Fibroblast of skin of scalp (primary cell): ENCODE measurements at places on chromosomes 1 and 21.

GRCh38 chr1:175033953-175034352 lies 10.7 kb upstream of the MRPS14 start:
- DNase-seq: no peak

- DNase-seq: peak; percentile 68
Measured at GRCh38 chr1:115641762-115642167, at the start of gene VANGL1. Gene VANGL1, plus strand, starts transcription at chr1:115641970. Its CDS starts 9,444 bp downstream, at chr1:115651414.

DNA sequence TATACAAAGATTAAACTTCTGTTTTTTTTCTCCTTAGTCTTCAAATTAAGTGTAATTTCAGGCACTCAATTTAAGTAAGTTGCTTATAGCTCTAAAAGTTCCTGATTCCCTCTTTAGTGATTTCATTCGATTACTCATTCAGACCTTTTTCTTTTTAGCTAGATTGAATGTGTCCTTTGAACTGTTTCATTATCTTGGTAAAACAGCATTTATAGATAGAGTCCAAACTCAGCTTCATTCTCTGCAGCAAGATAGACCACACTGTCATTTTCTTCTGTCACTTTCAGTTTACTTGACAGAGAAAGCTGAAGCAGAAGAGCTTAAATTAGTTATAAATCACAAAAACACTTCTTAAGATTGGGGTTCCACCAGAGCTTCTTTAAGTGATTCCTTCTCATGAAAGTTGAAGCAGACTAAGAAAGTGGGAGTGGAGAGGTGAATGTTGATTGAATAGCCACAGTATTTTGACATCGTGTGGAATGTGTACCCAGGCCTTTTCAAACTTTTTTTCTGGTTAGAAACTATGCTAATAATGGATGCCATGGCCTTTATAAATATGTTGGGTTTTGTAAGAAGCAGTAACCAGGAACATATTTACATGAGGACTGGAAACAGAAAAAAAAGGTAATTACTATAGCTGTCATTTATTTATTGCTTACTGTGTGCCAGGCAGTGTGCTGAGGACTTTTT lies 52.2 kb downstream of the ZBTB40 start:
- DNase-seq: peak; percentile 64

GRCh38 chr1:31345635-31346034 lies 27.2 kb downstream of the FABP3 start:
- DNase-seq: no peak
